ENCODE measurements at places on chromosomes 12 and 14.
A peak's percentile ranks its signal among the peaks of the same experiment; 100 is the strongest.

- DNase-seq = no peak
Observed at GRCh38 chr14:31718585-31718984, 157.4 kb downstream of the NUBPL start.

GRCh38 chr14:77641534-77642341 is 25.3 kb upstream of the SPTLC2 start:
- DNase-seq = peak; percentile 48

- no peak for DNase-seq
Observed at GRCh38 chr14:99387880-99388279, 92.8 kb downstream of the SETD3 start.

GRCh38 chr14:100684154-100684553 is 42.5 kb upstream of the DLK1 start:
- no peak for DNase-seq

DNA sequence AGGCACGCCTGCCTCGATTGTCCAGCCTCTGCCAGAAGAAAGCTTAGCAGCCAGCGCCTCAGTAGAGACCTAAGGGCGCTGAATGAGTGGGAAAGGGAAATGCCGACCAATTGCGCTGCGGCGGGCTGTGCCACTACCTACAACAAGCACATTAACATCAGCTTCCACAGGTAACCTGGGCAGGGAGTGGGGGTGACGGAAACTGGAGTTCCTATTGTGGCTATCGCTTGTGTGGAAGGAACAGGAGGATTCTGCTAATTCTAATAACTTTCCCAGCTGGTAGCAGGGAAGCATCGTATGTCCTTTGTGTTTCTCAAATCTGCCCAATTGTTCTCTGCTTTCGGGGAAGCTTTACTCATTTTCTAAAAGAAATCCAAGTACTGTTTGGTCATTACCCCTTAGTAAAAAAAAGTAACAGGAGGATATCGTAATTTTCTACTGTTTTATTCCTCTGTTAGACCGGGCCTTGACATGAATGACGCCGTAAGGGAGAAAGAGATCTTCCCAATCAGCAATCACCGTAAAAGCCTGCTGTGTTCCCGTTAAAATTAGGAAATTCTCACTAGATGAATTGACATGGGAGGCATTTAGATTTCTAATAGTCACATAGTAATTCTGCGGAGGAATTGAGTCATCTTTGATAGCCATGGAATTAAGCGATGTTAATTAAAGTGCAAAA is 449 bp downstream of the THAP2 start:
- DNase-seq = no peak

GRCh38 chr14:40252817-40253447 is 820.7 kb upstream of the FBXO33 start:
- no peak for DNase-seq

DNA sequence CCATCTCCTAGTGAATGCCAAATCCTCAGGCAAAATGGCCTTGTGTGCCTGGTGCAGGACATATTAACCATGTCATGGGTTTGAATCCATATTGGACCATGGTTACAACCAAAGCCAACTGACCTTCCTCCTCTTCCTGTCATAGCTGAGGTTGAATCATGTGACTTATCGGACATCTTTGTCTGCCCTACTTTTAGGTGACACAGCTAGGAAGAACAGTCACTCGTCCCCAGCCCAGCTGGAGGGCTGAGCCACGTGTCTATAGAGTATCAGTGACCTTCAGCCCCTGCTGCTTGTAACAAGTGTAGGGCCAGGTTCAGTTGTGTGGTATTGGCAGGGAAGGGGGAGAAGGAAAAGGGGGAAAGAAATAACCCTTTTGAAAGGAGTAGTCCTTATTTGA is 225.2 kb downstream of the KTN1 start:
- DNase-seq = no peak

DNA sequence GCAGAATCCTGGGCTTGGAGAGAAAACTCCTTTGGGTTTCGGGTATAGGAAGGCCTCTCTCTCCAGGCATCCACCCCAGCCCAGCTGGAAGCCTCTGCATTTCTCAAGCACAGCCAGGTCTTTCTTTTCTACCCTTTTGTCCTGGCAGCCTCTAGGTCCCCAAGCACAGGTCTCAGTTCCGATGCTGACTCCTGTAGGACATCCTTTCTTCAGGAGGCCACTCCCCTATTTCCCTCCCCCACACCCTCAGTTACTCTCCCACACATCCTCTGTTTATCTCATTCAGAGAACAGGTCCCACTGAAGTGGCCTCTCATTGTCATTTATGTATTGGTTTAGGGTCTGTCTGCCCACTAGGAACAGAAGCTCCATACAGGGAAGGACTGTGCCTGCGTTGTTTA is 352.6 kb downstream of the VRK1 start:
- DNase-seq = no peak

- DNase-seq = no peak
Observed at GRCh38 chr12:32440120-32440865, 40.9 kb downstream of the FGD4 start.

DNA sequence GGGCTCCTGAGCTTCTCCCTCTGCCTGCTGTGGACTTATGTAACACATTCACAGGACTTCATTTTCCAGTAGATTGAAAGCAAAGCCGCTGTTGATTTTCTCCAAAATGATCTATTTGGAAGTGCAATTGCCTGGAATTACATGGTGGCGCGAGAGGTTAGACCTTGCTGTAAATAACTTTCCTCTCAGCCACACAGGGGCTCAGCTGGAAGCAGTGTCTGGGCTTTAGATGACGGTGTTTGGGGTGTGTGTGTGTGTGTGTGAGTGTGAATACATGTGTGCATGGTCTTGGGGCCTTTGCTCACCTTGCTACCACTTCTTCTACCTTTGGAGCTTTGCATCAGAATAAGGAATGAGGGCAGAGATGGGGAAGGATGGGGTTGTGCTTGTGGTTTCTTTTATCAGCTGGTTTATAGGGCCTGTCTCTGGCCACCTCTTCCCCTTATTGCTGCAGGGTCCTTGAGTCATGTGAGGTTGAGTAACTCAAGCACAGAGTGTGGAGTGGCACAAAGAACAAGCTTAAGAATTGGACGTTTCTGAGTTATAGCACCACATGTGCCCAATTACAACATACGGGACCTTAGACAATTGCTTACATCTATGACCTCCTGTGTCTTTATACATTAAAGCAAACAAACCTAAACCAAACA is 280.6 kb downstream of the NRXN3 start:
- no peak for DNase-seq

DNA sequence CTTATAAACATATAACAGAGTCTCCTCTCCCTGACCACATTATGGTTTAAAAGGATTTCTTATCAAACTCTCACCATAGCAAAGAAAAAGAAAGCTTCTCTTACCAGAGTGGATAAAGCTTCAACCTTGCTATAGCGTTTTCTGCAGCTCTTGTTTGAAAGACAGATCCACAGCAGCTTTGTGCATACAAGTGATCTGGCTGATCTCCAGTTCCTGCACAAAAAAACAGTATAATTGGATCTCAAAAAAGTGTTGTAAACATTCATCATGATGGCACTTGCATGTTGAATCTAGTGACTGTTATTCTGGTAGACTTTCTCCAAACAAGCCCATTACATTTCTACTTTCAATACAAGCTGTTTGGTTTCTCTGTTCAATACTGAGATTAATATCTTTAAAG is 178.9 kb upstream of the MGAT4C start:
- DNase-seq = no peak

DNA sequence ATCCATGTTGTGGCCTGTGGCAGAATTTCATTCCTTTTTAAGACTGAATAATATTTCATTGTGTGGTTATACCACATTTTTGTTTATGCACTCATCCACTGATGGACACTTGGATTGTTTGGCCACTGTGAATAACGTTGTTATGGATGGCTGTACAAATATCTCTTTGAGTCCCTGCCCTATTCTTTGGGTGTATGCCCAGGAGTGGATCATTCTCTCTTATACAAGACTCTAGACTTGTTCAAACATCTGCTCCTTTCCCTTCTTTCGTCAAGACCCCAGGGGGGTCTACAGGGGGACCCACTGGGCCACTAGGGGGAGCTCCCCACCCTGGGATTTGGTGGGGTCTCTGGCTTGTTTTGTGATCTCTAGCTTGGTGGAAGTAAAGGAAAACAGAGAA is 77.4 kb downstream of the FBXL14 start:
- DNase-seq = no peak

- DNase-seq = no peak
Observed at GRCh38 chr12:14903386-14904098, 17.9 kb upstream of the MGP start.

- no peak for DNase-seq
Observed at GRCh38 chr12:100733817-100734593, 60.6 kb upstream of the ANO4 start.

DNA sequence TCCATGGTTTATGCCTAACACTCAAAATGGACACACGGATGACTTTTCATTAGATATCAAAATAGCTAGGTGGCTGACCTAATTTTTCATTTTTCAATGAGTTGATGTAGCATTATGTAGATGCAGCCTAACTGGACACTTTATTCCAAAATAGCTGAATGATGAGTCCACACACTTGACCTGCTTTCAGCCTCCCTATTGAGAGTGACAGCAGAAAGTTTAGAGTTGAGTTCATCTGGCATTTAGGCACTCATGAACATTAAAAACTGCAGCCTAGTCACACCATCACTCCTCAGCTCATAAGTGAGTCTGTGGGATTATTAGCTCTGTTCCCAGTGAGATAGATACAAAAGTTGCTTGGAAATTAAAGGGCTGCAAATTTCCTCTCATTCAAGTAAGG is 307.3 kb upstream of the PRKD1 start:
- DNase-seq = no peak

GRCh38 chr14:28407996-28408395 is 358.6 kb upstream of the FOXG1 start:
- DNase-seq = no peak

GRCh38 chr14:69133206-69134125 is 19.5 kb downstream of the DCAF5 start:
- DNase-seq = no peak

DNA sequence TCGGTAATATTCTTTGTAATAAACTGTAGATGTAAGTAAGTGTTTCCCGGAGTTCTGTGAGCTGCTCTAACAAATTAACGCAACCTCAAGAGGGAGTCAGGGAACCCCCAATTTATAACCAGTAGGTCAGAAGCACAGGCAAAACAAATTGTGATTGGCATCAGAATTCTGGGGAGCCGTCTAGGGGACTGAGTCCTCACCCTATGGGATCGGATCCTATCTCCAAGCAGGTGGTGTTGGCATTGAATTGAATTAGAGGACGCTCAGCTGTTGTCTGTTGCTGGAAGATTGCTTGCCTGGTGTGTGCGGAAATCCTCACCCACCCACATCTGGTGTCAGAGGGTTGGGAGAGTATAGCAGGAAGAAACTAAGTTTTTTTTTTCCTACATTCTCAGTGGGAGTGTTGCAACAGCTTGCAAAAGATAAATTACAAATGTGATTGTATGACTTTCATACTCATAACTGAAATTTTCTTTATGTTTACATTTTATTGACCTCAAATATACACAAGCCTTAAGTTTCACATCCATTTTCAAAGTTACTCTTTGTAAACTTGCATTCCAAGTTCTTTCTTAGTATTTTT is 5.5 kb downstream of the TMEM52B start:
- no peak for DNase-seq

DNA sequence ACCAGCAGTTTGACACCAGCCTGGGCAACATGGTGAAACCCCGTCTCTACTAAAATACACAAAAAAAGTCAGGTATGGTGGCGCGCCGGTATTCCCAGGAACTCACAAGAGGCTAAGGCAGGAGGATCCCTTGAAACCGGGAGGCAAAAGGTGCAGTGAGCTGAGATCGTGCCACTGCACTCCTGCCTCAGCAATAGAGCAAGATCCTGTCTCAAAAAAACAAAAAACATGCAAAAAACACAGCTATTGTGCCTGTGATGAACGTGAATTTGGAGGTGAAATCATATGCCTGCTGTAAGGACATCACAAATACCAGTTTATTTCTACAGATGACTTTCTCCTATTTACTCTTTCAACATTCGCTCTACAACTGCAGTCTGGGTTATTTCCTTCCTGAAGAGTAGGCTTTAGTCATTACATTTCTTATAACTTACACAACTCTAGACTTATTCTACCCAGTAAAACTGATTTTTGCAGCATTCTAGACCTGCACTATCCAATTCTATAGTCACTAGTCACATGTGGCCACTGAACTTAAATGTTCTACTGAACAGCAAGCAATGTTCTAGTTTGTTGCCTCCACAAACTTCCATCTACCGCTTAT is 48.3 kb downstream of the HNRNPC start:
- no peak for DNase-seq

GRCh38 chr14:51401272-51401671 is 161.2 kb downstream of the TMX1 start:
- no peak for DNase-seq

DNA sequence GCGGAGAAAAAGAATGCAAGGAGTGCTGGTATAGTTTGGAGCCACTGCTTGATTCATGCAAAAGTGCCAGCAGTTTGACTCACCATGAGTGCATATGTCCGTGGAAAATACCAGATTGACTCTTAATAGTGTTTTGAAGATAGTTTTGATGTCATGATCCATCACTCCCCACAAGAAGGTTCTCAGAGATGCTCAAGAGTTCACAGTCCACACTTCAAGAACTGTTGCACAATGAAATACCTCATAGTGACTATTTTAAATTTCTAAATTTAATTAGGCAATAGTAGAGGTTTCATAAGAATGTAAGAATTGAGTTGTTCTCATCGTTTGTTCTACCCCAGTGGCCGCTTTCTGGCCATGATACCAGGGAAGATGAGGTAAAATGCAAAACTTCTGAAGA is 286.6 kb upstream of the RGS6 start:
- DNase-seq = no peak

- no peak for DNase-seq
Observed at GRCh38 chr12:107884769-107885694, 110.5 kb downstream of the ASCL4 start.

DNA sequence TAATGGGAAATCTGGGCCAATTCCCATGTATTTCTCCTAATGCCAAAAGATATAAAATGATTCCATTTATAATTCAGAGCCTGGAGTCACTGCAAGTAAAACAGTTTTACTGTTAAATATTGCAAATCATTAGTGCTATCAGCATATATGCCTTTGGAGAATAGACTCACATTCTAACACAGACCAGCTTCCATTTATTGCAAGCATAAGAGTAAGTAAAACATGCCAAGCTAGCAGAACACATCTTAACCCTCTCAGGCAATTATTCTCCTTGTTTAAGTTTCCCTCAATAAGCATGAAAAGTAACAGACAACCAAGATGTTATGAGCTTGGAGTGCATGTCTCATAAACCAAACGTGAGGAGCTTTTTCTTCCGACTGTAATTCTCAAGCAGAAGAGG is 173.9 kb upstream of the GRIP1 start:
- no peak for DNase-seq

Data from activated CD4-positive, alpha-beta T cell treated with anti-CD3 and anti-CD28 coated beads for 1 hour (primary cell).